ENCODE measurements at places on chromosomes 16 and 17.

DNA sequence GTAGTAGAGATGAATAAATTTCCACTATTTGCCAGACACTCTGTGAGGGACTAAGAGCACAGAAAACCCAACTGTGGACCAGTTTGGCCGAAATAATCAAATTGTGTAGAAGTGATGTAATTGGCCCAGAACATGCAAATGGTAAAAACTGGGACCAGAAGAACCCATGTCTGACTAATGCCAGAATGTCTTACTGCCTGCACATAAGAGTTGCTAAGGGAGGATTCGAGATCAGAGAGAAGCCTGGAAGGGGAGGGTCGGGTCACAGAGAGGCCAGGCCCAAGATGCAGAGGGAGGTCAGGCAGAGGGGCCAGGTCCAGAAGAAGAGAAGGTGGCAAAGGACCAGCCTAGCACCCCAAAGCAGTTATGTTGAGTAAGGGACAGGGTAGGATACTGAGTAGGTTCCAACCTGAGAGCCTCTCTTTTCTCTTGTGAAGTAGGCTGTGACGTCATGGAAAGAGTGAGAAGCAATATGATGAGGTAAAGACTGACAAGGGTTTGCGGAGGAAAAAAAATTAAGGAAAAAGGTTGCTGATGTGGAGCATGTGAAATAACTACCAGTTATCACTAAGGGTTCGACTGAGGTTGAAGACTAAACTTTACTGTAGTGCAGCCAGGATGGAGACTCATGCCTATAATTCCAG is 53.2 kb downstream of the SKAP1 start:
- DNase-seq = no peak

- no peak for DNase-seq
These were observed 7.1 kb downstream of the CORO7 start for GRCh38 chr16:4409081-4409932.

DNA sequence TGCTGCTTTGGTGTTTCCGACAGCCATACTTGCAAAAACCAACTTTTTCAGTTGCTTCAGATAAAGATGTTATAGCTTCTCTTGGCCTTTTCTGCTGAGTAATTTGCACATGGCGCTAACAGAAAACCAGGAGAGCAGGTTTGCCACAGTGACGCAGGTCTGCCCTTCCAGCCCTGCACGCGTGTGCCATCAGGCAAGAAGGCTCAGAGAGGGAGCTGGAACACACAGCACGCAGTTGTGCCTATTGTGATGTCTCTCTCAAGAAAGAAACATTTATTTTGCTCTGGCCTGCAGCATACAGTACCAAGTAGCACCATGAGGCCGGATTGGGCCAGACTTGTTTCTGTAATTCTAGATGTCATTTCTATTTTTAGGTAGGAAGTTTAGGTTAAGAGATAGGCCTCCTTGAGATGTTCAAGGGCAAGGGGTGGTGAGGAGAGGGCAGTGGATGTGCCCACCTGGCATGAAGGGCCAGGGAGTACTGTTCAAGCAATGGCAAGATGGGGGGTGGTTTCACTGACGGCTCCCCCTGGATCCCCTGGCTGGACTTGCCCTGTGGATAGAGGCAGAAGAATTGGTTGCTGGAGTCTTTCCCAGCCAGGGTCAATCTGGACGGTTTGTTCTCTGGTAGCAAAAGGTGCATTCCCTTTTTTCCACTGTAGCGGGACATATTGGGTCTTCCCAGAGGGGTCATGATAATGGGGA is 1.9 kb downstream of the CBX2 start:
- no peak for DNase-seq

DNA sequence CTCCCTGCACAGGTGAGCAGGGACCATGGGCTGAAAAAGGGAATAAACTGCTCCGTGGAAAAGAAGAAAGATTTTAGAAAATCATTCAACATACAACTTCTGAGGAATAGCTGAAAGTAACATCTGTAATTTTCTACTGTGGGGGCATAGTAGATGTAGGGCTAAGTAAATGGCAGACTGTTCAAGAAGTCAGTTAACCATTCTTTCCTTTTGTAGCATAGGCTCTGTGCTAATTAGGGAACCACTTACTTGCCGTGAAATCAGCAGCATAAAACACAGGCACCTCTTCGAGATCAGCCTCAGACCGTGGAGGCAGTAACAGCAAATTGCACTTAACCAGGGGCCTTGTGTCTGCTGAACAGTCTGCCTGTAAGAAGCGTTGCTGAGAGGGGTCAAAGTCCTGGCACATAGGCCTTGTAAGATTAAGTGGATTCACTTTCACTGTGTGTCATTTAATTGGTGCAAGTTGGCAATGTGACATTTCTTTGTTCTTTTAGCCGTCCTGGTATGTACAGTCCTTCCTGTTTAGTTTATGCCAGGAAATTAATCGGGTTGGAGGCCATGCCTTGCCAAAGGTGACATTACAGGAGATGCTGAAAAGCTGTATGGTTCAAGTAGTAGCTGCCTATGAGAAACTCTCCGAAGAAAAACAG is 10.4 kb downstream of the COG1 start:
- no peak for DNase-seq

DNA sequence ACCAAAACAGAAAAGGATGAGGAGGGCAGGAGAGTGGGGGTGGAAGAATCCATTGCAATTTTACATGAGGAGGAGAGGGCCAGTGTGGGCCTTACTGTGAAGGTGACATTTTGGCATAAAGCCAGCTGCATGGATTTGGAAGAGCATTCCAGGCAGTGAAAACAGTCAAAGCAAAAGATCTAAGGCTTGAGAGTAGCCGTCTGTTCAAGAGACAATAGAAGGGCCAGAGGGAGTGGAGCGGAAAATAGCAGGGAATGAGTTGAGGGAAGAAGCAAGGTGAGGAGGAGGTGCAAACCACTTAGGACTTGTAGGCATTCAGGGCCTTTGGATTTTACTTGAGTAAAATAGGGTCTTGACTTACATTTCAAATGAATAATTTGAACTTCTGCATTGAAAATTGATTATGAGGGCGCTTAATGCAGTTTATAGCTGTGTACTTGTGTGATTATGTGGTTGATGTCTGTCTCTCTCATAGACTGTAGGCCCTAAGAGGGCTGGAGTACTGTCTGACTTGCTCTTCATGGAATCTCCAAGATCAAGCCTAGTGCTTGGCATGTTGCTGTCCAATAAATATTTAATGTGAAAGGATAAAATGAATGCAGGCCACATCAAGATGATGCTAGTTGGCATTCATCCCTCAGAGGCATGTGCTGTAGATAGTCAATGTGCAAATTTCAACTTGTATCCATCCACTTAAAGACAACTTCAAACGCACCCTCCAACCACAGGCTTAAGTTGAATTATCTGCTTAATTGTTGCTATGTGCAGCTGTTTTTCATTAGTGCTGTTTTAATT is 772.1 kb upstream of the RBFOX1 start:
- DNase-seq = no peak

GRCh38 chr17:17254036-17254435 is 17.1 kb upstream of the FLCN start:
- no peak for DNase-seq

DNA sequence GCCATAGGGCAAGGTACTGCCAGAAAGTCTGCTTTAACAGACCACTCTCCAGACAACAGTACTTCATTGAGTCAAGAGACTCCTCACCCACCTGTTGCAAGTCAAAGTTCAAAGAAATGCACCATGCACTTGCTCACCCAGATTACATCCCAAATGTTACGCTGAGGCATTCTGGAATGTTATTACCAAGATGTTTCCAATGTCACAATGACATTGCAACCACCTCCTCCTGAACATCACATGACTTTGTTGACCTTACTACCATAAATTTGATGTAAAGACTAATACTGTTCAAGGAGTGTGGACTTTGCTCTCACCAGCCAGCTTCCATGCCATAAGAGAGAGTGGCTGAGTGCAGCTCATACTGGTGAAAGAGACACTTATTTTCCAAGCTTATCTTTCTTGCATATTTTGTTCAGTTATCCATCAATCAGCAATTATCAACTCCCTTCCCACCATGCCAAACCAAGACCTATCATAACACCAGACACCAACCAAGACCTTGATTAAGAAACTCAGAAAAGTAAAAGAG is 58.5 kb upstream of the BCAR1 start:
- DNase-seq = no peak

DNA sequence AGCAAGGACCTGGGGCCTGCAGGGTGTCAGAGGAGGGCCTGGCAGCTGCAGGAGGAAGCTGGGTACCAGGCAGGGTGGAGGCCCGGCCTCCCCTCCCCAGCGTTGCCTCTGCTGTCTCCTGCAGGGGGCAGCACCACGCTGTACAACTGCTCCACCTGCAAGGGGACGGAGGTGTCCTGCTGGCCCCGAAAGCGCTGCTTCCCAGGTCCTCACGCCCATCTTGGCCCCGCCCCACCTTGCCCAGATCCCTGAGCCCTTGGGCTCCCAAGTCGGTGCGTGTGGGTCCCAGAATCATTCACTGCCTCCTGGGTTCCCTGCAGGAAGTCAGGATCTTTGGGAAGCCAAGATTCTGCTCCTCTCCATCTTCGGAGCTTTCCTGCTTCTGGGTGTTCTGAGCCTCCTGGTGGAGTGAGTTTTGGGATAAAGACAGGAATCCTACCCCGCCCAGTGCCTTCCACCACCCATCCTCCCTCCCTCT is 1.2 kb downstream of the TMEM95 start:
- peak; percentile 89 for DNase-seq

- DNase-seq = no peak
These were observed 1.0 kb downstream of the LMF1 start for GRCh38 chr16:969508-970385.

GRCh38 chr17:75504347-75505151 is 10.8 kb downstream of the CASKIN2 start:
- DNase-seq = peak; percentile 47

GRCh38 chr17:32256012-32256700 is 9.5 kb upstream of the RHBDL3 start:
- no peak for DNase-seq

DNA sequence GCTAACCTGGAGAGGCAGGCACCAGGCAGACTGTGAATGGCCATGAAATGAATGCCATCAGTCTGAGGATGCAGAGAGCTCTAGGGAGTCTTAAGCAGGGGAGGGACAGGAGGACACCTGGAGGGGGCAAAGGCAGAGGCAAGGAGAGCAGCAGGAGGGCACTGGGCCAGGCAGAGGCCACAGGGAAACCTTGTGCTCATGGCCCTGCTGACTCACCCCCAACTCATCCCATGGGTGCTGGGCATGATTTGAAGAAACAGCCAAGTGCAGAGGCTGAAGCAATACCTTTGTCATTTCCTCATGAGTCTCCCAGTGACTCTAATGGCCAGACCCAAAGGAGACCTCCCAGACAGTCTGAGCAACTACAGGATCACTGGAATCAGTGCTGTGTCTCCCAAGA is 141.4 kb downstream of the TMEM132E start:
- DNase-seq = no peak

DNA sequence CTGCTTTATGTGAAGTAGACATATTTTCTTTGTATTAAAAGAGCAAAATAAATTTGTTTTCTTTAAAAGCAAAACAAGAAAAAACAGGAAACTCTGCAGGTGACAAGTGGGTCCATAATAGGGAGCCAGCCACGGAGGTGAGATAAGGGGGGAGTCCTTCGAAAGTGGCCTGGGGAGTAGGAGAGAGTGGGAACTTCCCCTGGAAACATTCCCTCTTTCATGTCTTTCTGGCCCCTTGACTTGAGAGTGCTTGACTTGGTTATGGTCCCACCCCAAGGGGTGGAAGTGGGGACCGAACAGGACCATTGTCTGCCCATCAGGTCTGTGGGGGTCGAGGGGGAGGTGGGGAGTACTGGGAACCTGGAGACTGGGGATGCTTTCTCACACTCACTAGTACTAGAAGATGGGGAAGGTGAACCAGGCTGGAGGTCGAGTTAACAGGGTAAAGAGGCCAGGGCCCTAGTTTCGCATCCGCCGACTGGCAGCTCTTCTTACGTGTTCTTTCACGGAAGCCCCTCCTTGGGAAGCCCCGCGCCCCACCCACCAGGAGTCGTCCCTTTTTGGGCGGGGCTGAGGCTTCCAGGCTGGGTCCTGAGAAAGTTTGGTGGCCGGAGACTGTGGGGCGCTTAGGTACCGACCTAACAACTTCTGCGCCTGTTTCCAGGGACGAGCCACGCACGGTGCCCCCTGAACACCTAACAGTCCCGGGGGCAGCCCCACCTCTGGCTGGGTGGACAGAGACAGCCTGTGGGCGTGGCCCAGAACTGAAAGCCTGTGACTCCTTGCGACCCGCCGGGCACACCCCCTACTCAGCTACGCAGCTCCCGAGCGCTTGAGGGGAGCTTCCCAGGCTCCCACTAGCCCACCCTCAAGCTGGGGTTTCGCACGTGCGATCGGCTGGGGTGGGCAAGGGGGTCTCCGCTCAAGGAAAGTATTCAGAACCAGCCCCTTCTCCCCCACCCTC is 790 bp downstream of the TRADD start:
- DNase-seq = peak; percentile 89

DNA sequence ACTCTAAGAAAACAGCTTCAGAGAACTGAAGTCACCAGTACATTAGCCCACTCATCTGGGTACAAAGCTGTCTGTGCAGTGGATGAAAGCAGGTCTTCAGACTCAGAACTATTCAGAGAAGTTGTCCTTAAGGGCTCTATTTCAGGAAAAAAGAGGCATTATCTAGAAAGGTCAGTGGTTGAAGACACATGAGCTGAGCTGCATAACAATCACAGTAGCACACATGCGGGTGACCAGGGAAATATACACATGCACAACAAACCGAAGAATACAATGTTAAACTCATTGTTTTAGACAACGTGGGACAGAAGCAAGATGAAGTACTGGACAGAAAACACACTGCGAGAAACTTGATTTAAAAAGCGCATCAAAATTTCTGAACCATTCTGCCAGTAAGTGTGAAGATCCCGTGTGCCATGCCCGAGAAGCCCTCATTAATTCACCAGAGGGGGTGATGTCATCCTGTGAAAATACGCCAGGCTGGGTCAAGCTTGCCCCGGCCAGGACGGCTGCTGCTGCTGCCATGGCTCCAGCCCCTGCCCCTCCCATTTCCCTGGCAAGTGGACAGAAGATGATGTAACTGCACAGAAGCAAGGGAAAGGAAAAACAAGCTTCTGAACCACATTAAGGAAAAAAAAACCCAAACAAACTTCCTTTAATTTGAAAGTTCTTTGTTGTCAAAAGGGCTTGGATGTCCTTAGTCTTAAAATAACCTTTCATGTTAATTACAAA is 10.1 kb downstream of the DYNC1LI2 start:
- no peak for DNase-seq

DNA sequence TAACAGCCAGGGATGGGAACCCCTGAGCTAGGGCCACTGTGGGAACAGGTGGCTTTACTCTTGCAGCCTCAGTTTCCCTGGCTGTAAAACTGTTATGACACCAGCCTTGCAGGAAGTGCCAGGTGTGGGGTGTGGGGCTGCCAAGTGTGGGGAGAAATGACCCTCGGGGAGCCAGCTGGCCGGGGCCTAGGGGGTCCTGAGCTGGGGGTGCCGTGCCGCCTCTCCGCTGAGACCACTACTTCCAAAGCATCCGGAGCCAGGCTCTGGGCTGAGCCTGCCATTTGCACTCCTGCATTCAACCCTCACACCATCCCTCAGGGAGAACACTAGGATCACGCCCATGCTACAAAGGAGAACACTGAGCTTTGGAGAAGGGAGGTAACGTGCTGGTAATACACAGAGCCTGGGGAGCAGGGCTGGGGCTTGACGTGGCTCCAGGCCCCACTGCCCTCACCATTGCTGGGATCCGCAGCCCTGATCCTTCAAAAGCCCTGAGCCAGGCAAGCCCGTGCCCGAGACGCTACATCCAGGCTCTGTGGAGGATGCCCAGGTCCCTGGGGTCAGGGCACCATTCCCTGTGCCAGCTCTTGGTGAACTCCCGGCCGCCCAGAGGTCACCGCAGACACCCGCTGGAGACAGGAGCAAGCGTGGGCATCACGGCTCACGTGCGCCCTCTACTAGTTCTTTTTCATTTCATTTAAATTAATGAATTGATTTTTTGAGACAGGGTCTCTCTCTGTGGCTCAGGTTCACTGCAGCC is 28.8 kb upstream of the GINS2 start:
- DNase-seq = peak; percentile 66

- no peak for DNase-seq
These were observed 32.2 kb downstream of the KIAA0753 start for GRCh38 chr17:6608321-6608720.
